ENCODE measurements at places on chromosomes 7 and 10.

- no peak for DNase-seq
Measured at GRCh38 chr7:140084142-140084655, 21.4 kb upstream of the PARP12 start.

DNA sequence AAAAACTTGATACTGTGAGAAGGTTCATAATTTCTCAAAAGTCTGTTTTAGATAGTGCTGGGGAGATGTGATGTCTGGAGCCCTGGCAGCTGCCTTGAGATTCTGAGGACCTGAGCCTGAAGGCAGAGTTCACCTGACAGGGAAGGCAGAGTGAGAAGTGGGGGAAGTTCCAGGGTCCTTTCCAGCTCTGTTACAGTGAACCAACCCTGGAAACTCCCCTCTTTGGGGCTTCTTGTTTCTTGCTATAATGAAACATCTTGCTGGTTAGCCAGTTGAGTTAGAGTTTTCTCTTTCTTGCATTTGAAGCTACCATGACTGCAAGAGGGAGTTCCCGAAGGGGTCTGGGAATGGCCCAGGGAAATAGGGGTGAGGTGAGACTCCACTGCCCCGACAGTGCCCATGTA lies 158.9 kb upstream of the TNRC18 start:
- DNase-seq = no peak

GRCh38 chr10:124997771-124998623 lies 56.1 kb downstream of the ZRANB1 start:
- no peak for DNase-seq

GRCh38 chr7:73737491-73738219 lies 947 bp downstream of the ABHD11 start:
- no peak for DNase-seq

DNA sequence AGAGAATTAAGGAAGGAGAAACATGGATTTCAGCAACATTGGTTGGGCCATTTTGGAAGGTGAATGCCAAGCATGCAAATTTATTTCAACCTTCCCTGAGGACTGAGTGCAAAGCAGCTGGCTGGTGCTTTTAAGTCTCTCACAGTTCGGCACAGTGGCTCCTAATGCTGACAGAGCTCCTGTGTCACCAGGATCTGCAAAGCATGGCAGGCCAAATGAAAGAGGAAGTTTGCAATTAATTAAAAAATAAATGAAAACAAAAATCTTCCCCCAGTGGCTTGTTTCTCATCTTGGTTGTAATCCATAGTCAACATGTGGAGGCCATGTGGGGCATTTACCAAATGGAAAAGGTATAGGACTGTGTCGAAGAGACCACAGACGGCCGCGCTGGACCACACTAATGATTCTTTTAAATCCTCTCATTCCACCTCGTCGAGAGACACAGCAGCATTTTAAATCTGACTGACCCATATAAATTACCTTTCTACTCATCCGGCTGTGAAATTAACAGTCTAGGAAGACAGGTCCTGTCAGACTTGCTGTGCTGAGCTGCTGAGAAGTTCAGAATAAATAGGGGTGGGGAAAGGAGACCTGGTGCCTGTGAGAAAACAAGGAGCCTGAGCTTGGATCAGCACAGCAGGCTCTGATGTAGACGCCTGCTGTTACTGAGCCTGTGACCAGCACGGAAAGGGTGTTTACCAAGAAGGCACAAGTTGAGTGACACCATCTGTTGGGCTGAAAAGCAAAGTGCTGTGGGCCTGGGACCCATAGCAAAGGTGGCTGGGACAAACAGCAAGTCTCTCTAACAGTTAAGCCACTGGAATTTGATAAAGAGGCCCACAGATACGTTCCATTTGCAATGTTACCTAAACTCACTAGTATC lies 136.0 kb upstream of the COL1A2 start:
- DNase-seq = no peak

DNA sequence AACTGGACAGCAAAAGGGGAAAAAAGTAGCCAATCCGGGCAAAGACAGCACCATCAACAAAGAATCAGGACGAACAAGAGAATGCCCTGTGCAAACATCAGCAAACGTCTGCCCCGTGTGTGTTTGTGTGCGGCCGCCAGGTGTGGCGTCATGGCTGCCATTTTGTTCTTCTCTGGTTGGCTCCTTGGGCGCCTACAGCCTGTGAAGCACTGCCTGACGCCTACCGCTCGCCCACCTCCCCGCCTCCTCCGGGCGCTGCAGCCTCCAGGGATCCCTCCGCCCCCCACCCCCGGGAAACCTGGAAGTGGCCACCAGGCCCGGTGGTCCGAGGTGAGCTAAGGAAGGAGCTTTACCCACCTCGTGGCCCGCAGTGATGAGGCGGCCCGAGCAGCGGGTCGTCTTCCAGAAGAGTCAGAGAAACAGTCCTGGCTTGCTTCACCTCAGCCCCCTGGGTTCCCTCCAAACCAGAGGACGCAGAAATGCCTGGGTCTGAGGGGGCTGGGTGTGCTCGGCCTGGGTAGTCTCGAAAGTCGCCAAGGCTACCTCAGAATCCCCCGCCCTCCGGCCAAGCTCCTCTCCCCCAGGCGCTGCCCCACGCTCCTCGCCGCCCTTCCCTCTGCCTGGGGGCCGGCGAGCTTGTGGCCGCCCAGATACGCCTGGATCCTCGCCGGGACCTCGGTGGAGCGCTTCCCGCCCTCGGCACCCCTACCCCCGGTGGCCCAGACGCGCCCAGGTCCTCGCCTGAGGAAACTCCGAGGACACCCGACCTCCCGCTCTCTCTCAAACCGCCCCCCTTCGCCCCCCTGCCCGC lies 61.8 kb upstream of the IL6 start:
- no peak for DNase-seq

DNA sequence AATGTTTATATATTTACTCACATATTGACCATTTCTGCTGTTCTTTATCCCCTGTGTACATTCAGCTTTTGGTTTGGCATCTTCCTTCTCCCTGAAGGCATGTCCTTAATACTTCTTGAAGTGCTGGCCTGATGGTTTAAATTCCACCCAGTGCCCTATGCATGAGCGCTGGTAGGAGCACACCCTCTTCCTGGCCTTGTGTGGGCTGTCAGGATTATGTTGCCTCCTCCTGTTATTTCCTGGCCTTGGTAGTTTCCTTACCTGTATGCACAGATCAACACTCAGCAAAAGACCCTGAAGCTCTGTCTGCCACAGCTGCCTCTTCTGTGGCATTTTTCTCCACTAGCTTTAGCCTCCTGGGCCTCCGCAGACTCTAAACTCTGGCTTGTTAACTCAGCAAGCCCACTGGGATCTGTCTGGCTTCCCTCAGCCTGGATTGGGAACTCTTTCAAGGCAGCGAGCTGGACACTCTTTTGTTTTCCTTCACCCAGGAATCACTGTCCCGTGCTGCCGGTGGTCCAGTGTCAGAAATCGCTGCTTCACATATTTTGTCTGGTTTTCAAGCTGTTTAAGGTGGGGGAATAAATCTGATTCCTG lies 595.2 kb downstream of the SDK1 start:
- DNase-seq = no peak

GRCh38 chr10:8130973-8131911 lies 76.8 kb downstream of the GATA3 start:
- peak; percentile 51 for DNase-seq

DNA sequence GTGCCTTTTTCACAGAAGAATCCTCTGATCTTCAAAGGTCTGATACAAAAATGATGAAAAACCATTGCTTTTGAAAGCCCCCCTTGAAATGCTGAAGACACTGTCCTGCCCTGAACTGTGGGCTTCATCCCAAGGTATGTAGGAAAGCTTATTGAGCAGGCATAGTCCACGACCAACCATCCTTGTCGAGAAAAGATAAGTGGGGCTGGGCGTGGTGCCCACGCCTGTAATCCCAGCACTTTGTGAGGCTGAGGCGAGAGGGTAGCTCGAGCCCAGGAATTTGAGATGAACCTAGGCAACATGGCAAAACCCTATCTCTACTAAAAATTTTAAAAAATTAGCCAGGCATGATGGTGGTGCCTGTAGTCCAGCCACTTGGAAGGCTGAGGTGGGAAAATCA lies 25.6 kb downstream of the TACR2 start:
- no peak for DNase-seq

GRCh38 chr7:93515144-93515543 lies 59.4 kb downstream of the CALCR start:
- DNase-seq = peak; percentile 3

DNA sequence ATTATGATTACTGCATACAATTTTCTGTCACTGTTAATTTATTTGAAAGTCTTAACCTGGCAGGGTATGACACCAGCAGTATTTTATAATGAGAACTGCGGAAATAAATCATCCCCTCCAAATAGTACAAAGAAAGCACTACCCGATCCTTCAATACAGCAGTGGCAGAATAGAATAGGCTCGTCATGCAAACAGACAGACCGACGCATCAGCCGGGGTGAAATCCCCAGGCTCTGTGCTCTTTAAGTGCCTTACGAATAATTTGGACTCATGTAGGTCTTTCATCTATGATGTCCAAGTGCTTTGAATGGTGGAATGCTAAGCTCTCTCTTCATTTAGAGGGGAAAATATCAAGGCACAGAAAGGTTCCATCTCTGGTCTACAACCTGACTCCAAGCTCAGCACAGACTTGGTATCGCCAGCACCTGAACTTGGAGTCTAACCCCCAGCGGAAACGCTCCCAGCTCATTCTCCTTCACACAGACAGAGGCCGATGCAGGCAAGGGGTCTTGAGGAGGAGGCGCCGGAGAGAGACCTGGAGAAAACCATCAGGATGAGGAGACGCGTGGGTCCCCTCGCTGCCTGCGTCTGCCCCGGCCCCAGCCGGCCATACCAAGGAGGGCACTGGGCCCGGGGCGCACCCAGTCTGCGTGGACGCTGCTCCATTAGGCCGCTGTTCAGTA lies 568.1 kb upstream of the MKI67 start:
- no peak for DNase-seq

- DNase-seq = no peak
Measured at GRCh38 chr10:120186506-120186905, 270.5 kb upstream of the PLPP4 start.

DNA sequence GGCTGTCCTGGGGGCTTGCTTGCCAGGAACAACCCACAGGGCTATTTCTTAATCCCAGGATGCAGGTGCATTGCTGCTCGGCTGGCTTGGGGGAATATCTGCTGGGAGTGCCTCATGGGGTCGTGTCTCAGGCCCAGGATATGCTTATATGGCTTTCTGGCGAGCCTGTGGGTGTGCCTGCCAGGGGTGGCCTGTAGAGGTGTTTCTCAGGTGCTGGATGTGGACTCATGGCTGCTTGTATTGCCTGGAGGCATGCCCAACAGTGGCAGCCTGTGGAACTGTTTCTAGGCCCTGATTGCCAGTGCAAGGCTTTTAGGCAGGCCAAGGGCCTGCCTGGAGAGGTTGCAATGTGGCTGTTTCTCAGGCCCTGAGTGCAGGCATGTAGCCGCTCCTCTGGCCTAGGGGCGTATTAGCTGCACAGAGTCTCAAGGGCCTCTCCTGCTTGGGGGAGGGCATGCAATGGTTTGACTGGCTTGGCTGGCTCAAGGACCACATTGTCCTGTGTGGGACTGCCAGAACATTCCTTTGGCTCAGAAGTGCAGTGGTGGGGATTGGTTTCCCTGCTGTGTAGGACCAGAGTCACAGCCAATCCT lies 202.1 kb downstream of the ATRNL1 start:
- no peak for DNase-seq

DNA sequence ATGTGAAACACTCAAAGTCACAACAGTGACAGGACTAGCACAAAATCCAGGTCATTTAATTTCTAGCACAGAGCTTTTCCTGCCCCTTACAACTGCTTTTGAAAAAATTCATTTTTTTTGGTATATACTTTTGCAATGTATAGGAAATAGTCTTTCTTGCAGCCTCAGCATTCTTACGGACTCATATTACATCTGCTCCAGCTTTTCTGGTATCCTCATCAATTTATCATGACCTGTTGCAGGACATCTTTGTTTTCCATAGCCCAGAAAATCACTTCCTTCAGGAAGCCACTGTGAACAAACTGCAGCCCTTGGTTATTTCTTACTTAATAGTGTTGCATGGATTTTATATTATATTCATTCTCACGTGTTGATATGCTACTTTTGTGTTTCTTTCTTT lies 347.9 kb upstream of the MTPN start:
- DNase-seq = no peak

- DNase-seq = no peak
Measured at GRCh38 chr10:46226232-46226631, 60.6 kb upstream of the ANTXRL start.

GRCh38 chr10:28072573-28072972 lies 73.7 kb upstream of the ODAD2 start:
- no peak for DNase-seq

- no peak for DNase-seq
Measured at GRCh38 chr10:101273330-101273729, 44.1 kb upstream of the LBX1 start.
